ENCODE measurements at places on chromosomes 3 and 15. TPM values are rescaled to one million over a fixed set of nuclear protein-coding genes. Genes with fewer than 3 reads are reported as not detected.

The LRTM1 gene
- total RNA-seq, result not detected

The ROBO1 gene
- total RNA-seq, result 13.8 TPM

The CSTA gene
- total RNA-seq, result not detected

The SLC9A9 gene
- 2.1 TPM for total RNA-seq

The POC1A gene
- total RNA-seq, result 24.8 TPM

The HHATL gene
- total RNA-seq, result not detected

The RFC4 gene
- total RNA-seq, result 136 TPM

The SOX2 gene
- not detected for total RNA-seq

The CFAP91 gene
- 0.28 TPM for total RNA-seq

The SATB1 gene
- 92.0 TPM for total RNA-seq

The SLCO3A1 gene
- total RNA-seq, result 2.7 TPM

The CP gene
- total RNA-seq, result not detected

The DAZL gene
- not detected for total RNA-seq

The DYNLT2B gene
- 8.4 TPM for total RNA-seq

The ITGA11 gene
- total RNA-seq, result 1.7 TPM

The PPP2R3A gene
- total RNA-seq, result 0.44 TPM

The AMIGO3 gene
- not detected for total RNA-seq

The XCR1 gene
- not detected for total RNA-seq

The DLL4 gene
- not detected for total RNA-seq

The GOLGA8Q gene
- total RNA-seq, result 0.82 TPM

The CDC25A gene
- 57.4 TPM for total RNA-seq

The ZNF660 gene
- total RNA-seq, result 1.6 TPM

The SLC12A8 gene
- 1.9 TPM for total RNA-seq

The IQCF5 gene
- total RNA-seq, result not detected

The ASB14 gene
- total RNA-seq, result not detected

The GOLGA8T gene
- total RNA-seq, result not detected

The STRA6 gene
- 0.25 TPM for total RNA-seq

The DUOXA2 gene
- not detected for total RNA-seq

The TGM5 gene
- 0.38 TPM for total RNA-seq

The TRPM1 gene
- total RNA-seq, result not detected

The NEDD4 gene
- 15.4 TPM for total RNA-seq

The TP63 gene
- not detected for total RNA-seq

All from activated naive CD8-positive, alpha-beta T cell treated with anti-CD3 and anti-CD28 coated beads for 36 hours (primary cell).